ENCODE measurements at places on chromosomes 2 and 18. TPM values are rescaled to one million over a fixed set of nuclear protein-coding genes. Genes with fewer than 3 reads are reported as not detected.

- DNase-seq = no peak
These were observed 1.3 kb downstream of the NETO1 start for GRCh38 chr18:72866442-72866900.

Gene CCDC141
- not detected for total RNA-seq

Gene GCG
- not detected for total RNA-seq

Gene ATP6V1C2
- total RNA-seq = not detected

DNA sequence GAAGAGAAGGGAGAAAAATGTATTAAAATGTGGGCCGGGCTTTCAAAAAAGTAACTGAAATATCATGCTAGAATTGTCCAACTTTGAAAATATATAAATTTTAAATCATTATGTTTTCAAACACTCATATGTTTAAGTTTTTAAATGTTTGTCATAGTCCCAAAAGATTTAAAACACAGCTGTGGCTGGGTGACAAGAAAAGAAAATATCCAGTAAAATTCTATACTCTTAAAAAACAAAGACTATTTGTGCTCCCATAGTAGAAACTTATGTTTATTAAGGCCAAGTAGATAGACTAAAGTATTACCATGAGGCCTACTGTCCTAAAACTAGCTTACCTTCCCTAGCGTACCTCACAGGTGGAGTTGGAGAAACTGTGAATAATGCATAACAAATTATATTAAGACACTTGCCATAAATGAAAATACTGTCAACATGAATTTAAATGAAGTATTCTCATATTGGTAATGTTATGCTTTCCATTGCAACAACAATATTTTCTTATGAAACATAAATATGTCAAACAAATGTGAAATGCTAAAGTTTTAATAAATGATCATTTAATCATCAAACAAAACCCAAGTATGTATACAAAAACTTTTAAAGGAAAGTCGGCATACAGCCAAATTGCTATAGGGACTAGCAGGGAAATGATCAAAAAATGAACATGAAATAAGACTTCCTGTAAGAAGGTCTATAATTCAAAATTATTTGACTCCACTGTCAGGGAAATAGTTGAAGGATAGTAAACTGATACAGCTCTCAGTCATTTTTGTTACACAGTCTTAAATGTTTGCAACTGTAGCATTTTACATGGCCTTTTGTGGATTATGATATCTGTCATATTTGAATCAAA is 13.4 kb downstream of the MEIS1 start:
- DNase-seq = no peak

Gene LOXHD1
- not detected for total RNA-seq

Gene VWC2L
- not detected for total RNA-seq

DNA sequence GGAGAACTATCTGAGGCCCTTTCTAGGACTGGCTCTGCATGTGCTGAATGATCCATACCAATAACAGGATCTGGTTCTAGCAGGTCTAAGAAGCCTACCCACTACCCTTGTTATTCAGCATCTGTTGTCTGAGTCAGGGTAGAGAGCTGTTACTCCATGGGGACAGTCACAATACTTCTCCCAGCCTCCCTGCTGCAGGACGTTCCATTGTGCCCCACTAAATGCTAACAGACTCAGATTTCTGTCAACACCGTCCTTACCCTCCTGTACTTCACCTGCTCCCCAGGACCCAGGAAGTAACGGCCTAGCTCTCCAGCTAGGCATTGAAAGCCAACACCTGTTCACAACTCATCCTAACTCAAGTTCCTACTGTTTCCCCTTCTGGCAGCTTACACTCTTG is 719.7 kb upstream of the ID2 start:
- no peak for DNase-seq

DNA sequence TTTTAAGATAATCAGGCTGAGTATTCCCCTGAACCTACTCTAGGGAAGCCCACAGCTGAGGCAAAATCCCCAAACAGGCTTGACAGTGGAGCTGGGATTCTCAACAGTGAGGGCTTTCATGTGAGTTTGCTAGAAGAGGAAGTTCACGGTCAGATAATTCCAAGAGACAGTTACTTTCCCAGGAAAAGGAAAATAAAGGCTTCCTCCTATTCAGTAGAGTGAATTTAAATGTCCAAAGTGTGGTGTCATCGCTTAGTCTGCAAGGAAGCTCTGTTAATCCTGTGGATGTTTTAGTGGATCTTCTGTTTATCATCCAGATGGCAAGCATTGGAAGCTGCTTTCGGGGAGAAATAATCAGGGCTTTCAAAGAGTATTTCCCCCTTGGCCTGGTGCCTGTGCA is 119.8 kb downstream of the RPIA start:
- no peak for DNase-seq

- no peak for DNase-seq
These were observed 136.7 kb downstream of the SP3 start for GRCh38 chr2:173828189-173829142.

Gene PLA2R1
- total RNA-seq = 1.9 TPM

Data from SJSA1 (cell line).